Activated CD4-positive, alpha-beta T cell treated with anti-CD3 and anti-CD28 coated beads, Interleukin-2, amount 50 U/mL, for 4 hours (primary cell): ENCODE measurements at places on chromosomes 4 and X.

DNA sequence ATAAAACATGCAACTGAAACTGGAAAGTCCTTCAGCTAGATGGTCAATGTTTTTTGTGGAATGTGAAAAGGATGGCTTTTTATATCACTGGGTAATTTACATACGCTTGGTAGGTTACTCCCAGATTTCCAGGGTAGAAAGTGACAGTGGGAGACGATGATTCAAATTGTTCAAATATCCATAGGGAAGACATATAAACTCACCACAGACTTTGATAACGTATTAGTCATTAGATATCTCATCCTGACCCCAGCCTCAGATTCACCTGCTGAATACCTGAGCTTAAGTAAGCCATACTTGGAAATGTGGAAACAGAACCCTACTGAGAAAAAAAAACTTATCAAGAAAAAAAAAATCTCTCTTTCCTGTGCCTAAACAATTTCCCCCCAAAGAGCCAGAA, 169.4 kb downstream of the ZNF674 start:
- no peak for DNase-seq

DNA sequence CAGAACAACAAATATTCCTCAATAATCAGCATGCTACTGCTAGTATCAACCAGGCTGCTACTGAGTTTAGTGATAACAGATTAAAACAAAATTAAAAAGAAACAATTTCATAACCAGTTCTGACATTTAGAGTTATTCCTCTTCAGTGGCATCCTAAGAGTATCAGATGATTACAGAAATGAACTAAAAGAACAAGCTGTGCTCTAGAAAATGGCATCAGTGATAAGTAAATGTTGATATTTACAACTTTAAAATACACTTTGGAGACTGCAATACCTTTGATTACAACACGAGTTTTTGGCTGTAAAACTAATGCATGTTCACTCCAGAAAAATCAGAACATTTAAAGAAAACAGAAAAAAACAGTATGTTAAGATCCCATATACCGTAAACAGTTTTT, 72.9 kb downstream of the ADGRA3 start:
- no peak for DNase-seq

GRCh38 chrX:427812-428725, 41.4 kb upstream of the PPP2R3B start:
- DNase-seq: no peak

DNA sequence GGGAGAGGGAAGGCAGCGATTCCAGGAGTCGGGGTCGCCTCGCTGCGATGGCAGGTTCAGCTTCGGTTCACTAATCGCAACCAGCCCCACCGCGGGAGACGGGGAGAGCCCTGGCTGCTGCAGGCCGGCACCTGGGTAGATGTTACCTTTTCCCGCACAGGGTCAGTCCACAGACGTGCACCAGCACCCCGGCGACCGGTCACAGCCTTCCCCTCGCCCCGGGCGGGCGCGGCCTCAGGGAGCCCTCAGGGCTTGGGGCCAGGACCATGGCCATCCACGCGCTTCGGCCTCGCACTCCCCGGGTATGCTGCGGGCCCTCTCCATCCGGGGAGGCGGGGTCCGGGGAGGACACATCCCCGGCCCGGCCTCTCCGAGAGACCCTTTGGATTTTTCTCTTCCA, 26.1 kb upstream of the EXOC1L start:
- DNase-seq: no peak

DNA sequence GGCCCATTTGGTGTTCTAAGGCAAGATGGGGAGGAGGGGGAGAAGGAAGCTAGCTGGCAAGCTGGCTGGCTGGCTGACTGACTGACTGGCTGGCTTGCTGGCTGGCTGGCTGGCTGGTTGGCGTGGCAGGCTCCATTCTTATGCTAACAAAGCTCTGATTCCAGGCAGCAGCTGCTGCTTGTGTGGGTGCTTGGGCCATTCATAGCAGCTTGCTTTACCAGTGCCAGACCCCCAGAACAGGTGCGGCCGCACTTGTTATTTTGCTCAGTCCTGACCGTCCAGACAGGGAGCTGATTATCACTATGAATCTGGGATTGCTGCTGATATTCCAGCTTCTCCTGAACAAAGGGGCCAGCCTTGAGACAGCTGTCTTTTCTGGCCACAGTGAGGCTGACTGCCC, 131.2 kb upstream of the PAK3 start:
- no peak for DNase-seq

- no peak for DNase-seq
Measured at GRCh38 chr4:59712470-59712869, 1487.7 kb upstream of the ADGRL3 start.

- DNase-seq: no peak
Measured at GRCh38 chr4:38157592-38157991, 197.4 kb downstream of the PTTG2 start.

DNA sequence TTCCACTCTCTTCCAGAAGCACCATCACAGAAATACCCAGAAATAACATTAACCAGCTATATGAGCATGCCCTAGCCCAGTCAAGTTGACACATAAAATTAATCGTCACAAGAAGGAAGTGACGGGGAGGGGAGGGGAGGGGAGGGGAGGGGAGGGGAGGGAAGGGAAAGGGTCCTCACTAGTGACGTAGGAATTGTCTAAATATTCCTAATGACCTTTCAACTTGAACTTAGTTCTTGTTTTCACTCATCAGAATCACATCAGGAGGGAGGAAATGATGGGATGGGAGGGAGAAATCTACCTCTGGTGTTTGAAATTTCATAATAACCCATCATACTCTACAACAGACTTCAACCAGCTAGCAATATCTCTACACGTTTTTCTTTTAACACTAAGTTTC, 52.2 kb upstream of the NOCT start:
- no peak for DNase-seq

- DNase-seq: no peak
Measured at GRCh38 chr4:10024303-10024702, 3.0 kb upstream of the SLC2A9 start.

GRCh38 chr4:151013944-151014343, 1.1 kb downstream of the LRBA start:
- DNase-seq: no peak

DNA sequence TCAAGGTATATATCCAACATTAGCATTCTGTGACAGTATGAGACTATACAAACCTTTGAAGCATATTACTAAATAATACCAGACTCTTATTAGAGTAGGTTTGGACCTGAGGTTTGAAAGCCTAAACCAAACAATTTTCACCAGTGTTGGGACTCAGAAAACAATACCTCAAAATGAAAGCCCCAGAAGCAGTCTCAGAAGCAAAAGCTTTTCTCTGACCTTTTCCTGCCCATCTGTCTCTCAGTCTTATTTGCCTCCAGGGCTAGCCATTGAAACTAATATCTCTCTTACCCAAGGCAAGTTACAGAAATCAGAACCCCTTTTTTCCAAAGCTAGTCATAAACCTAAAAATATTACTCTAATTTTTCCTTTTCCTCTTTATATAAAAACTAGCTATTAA, 163.3 kb downstream of the PTCHD1 start:
- DNase-seq: no peak

DNA sequence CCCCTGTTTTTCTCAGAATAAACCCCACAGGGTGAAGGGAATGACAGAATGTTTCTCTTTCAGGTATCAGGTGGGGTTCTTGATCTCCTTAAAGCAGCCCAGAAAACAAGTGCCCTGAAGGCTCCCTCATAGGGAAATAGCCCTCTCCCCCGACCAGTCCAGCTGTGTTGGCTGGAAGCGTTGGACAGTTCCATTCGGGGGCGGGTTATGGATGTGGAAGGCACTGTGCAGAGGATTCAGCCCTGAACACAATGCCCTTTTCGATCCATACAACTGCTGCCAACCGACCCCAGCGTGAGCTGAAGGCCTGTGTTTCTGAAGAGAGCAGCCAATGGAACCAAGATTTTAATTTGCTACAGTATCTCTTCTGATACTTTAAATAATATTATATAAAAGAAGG, 41.5 kb downstream of the SEL1L3 start:
- DNase-seq: no peak

DNA sequence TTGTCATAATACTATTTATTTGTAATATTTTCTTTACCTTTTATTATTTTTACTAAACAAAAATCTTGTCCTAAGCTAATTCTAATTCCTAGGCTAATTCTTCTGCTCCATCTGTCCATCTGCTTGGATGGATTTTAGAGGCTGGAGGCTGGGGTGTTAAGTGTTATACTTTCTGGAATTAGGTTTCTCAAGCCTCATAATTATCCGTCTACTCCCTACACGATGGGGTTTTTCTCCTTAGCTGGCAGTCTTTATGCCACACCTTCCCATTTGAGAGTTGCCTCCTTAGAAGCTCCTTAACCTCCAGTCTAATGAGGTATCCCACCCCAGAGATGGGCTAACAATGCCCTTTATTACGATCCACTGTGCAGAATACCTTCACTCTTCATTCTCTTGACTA, 37.6 kb upstream of the LGI2 start:
- DNase-seq: no peak

GRCh38 chr4:148152868-148153625, 289.2 kb downstream of the NR3C2 start:
- DNase-seq: no peak

GRCh38 chr4:110510277-110510676, 34.3 kb downstream of the ENPEP start:
- DNase-seq: no peak

GRCh38 chrX:16222151-16222550, 54.9 kb downstream of the MAGEB17 start:
- no peak for DNase-seq

- DNase-seq: no peak
Measured at GRCh38 chr4:93501244-93501643, 327.3 kb upstream of the ATOH1 start.

DNA sequence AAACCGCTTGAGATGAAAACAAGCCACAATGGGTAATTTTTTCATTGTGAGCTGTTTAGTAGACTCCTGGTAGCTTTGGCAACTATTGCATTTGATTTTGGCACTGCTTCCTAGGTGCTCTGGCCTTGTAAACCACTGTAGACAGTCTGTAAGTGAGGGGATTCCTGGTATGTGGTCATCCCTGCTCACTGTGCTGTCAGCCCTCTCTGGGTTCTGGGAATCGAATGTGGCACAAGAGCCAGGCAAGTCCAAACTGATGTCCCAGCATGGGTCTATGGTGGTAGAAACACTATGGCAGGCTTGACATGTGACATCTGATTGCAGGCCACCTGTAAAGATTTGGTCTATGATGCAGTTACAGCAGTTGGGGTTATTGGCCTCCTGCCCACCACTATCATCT, 2.5 kb downstream of the USP51 start:
- DNase-seq: no peak

DNA sequence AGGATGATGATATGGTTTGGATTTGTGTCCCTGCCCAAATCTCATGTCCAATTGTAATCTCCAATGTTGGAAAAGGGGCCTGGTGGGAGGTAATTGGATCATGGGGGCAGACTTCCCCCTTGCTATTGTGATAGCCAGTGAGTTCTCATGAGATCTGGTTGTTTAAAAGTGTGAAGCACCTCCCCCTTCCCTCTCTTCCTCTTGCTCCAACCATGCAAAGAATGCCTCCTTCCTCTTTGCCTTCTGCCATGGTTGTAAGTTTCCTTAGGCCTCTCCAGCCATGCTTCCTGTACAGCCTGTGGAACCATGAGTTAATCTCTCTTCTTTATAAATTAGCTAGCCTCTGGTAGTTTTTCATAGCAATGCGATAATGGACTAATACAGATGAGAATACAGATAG, 19.7 kb upstream of the ALG13 start:
- no peak for DNase-seq

DNA sequence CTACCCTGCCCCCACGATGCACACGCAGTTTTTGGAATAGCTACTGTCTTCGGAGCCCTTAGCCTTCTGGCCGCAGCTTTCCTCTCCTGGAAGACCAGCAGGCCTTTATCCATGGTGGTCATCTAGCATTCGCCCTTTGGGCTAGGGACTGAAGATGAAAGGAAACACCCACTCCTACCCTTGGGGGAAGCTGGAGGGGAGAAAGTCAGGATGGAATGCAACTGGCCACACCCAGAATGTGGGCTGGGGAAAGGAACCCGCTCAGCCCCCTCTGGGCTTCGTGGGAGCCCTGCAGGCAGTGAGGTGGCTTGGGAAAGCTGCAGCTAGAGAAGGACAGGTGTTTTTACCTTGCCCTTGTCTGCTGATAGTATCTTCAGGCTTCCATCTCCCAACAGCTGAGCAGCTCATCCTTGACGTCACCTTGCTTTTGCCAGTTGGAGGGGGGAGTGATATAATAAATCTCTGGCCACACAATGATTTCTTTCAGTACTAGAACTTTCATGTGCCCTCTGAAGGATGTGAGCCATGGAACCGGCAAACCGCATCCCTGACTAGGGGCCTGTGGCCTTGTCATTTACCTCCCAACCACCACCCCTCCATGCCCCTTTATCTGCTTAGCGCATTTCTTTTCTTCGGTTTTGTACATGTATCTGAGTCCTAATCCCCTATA, 59.0 kb downstream of the ELF4 start:
- no peak for DNase-seq

DNA sequence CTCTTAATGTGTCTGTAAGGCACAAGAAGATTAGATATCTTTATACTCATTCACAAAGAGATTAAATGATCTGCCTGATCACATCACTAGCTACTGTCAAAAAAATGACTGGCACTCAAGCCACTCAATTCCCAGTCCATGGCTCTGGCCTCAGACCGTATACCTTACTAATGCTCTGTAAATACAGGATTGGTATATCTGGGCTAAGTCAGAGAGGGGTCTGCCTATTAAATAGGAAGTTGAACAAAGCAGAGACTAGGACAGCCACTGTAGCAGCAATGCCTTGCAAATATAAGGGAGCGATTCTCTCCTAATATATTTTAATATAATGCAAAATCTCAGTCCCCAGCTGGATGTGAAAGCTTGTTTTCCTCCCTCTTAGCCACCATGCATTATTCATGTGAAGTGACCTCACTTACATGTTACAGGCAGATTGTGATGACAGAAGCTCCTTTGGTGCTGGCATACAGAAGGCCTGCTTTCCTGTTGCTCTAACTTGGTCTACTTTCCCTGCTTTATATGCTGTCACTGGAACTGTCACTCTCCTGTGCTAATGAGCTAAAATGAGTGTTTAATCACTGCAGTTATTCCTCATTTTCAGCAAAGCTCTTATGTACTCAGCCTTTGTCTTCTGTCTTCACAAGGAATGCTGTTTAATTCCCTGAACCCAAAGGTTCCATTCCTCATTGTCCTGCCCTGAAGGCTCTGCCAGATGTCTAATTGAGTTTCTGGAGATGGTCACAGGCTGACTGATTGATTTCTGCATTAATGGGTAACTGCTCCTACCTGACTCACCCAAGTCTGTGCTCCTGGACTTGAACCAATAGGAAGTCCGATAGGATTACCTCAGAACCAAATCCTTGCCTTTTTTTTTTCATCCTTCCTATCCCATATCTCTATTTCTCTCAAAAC, 578.2 kb downstream of the KLHL13 start:
- DNase-seq: no peak

DNA sequence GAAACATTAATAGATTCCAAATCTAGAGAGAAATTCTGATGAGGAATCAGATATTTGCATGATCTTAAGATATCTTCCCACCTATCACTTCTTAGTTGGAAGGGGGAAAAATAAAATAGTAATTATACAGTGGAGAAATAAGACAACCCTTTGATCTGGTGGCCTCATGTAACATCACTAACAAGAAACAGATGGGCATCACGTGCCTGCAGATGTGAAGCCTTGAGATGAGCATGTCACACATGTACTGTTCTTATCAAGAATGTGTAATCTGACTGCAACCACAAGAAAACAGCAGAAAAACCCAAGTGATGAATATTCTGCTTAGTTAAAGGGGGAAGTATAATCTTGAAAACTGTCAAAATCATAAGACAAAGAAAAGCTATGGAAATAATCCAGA, 31.4 kb upstream of the NKX6-1 start:
- no peak for DNase-seq
